Natural killer cell treated with Interleukin-12 subunit alpha and Interleukin-12 subunit beta and Interleukin-15 and Interleukin-18, amount 100 ng/mL, for 72 hours (primary cell): ENCODE measurements at places on chromosomes 11 and 22. TPM values are rescaled to one million over a fixed set of nuclear protein-coding genes. Genes with fewer than 3 reads are reported as not detected.

Gene PHOX2A
- total RNA-seq = not detected

Gene HEPHL1
- total RNA-seq = not detected

Gene MRGPRE
- total RNA-seq = not detected

Gene RASD2
- total RNA-seq = 0.07 TPM

Gene APOL2
- total RNA-seq = 92.1 TPM

Gene SPTBN2
- 0.93 TPM for total RNA-seq

Gene SHISAL1
- total RNA-seq = not detected

Gene MPZL2
- total RNA-seq = 0.45 TPM

Gene KCNK4
- not detected for total RNA-seq

Gene DLG2
- total RNA-seq = 1.7 TPM

Gene SCGB1A1
- not detected for total RNA-seq

Gene KCNE3
- total RNA-seq = 0.10 TPM

Gene ELFN2
- total RNA-seq = not detected

Gene TRPM5
- total RNA-seq = not detected

Gene GRM5
- not detected for total RNA-seq
